ENCODE measurements at places on chromosomes 2 and 18.
A peak's percentile ranks its signal among the peaks of the same experiment; 100 is the strongest.

- DNase-seq: no peak
These were observed 230.4 kb upstream of the SPRED2 start for GRCh38 chr2:65662654-65663432.

GRCh38 chr2:181657379-181657778 lies 474 bp upstream of the CERKL start:
- DNase-seq: no peak

- no peak for DNase-seq
These were observed 13.2 kb upstream of the SERTAD2 start for GRCh38 chr2:64666810-64667438.

GRCh38 chr2:190670182-190670946 lies 21.5 kb downstream of the NAB1 start:
- no peak for DNase-seq

DNA sequence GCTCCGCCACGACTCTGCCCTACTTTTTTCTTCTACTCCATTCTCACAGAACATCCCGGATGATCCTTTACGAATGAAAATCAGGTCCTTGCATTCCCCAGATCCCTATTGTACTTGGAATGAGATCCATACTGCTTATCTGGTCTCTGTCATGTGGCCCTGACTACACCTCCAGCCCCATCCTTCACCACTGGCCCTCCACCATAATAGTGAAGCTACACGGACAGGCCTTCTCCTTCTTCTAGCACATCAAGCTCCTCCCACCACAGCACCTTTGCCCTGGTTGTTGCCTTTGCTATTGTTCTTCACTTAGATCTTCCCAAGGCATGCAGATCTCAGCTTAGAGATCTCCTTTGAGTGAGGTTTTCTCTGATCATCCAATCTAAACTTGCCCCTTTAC lies 20.1 kb upstream of the RMDN2 start:
- DNase-seq: no peak

DNA sequence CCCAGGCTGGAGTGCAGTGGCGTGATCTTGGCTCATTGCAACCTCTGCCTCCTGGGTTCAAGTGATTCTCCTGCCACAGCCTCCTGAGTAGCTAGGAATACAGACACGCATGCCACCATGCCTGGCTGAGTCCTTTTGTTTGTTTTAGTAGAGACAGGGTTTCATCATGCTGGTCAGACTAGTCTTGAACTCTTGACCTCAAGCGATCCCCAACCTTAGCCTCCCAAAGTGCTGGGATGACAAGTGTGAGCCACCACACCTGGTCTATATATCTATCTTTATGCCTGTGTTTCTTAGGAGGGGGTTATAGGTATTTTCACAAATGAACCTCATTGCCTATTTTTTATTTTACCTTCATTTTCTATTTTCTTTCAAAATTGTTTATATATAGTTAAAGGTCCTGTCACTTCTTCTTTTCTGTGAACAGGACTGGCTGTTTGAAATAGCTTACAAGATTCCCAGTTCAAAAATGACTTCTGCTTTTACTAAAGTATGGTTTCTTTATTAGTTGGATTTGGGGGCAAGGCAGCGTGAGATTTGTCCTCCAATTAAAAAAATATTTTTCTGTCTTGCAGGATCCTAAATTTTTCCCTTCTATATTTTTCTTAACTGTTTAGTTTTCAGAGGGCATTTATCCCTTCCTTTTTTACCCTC lies 16.4 kb upstream of the MARCHF7 start:
- DNase-seq: no peak

- no peak for DNase-seq
These were observed 32.8 kb downstream of the FAM124B start for GRCh38 chr2:224369028-224369632.

- DNase-seq: no peak
These were observed 194.2 kb upstream of the HDAC4 start for GRCh38 chr2:239594772-239595608.

- DNase-seq: no peak
These were observed 57.3 kb downstream of the ITGA6 start for GRCh38 chr2:172484706-172485105.

GRCh38 chr2:167692191-167692590 lies 555.2 kb downstream of the STK39 start:
- no peak for DNase-seq

- DNase-seq: no peak
These were observed 364.4 kb upstream of the ID2 start for GRCh38 chr2:8317418-8317817.

DNA sequence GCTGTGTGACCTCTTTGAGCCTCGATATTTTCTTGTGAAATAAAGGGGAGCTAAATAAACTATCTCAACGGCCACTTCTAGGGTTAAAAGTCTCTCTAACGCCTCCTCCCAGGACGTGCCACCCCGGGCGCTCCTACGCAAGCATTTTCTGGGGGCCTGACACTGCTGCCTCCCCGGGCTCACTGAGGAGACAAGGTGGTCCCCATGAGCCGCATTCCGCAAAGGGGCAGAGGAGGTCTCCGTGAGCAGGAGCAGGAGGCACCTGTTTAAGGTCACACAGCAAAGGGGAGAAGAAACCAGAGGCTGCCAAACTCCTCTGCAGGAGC lies 913 bp upstream of the WNT10A start:
- no peak for DNase-seq

DNA sequence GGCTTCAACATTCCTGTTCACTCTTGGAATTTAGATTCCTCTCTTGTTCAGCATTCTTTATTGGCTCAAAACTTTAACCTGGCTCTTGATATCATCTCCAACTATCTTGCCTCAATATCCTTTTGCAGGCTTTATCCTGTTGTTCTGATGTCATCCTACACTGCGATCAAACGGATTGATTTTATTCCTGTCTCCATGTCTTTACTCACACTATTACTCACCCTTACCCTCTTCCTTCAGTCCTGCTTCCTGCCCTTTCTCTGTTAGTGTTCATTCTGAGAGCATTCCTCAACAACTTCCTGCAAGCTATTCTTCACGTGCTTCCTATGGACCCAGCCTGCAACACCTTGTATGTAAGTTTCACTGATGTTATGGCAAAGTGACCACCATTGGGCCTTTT lies 264.7 kb downstream of the RNF152 start:
- no peak for DNase-seq

- DNase-seq: no peak
These were observed 94.5 kb upstream of the FN1 start for GRCh38 chr2:215530191-215530968.

DNA sequence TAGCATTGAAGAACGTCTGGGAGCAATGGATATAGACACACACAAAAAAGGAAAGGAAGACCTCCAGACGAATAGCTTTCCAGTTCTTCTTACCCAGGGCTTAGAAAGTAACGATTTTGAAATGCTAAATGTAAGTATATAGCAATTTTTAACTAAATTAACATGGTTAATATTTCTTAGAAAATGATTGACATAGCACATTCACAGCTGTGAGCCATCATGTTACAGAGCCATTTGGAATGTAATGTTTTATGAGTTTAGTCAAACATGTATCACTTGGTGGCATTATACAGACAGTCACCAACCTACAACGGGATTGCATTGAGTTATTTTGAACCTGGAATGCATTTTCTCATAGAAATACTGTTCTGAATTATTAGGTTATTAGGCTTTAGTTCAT lies 35.1 kb downstream of the WDR43 start:
- DNase-seq: no peak

- no peak for DNase-seq
These were observed 43.6 kb downstream of the MAP3K20 start for GRCh38 chr2:173119069-173119807.

DNA sequence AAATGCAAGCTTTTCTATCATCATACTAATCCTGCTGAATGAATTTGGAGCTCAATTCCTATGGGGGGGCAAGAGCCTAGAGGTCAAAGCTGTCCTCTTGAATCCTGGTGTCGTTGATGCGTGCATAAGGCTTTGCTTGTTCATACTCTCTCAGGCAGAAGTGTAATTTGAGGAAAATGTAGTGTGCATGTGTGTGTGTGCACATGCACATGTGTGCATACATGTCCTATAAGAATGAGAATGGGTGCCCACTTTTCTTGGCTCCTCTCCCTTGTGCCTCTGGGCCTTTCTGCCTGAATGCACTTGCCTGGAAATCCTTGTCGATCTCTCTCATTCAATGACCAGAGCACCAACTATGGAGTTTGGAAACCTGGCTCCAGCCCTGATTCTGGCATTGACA lies 28.5 kb upstream of the C18orf32 start:
- DNase-seq: no peak

DNA sequence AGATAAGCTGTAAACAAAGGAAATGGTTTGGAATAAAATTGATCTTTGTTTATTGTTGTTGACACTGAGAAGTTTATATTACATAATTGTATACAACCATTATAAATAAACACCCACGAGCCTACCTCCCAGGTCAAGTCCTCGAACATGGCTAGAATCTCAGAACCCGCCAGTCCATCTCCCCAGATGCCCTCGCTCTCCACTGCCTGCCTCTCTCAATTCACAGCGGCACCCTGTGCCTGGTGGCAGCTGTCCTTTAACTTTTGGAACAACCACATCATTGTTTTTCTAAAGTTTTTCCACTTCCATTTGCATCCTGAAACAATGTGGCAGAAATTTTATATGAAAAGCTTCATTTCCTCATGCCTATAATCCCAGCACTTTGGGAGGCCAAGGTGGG lies 52.2 kb upstream of the OTOS start:
- DNase-seq: no peak

GRCh38 chr2:3585261-3586109 lies 9.4 kb upstream of the COLEC11 start:
- DNase-seq: no peak

DNA sequence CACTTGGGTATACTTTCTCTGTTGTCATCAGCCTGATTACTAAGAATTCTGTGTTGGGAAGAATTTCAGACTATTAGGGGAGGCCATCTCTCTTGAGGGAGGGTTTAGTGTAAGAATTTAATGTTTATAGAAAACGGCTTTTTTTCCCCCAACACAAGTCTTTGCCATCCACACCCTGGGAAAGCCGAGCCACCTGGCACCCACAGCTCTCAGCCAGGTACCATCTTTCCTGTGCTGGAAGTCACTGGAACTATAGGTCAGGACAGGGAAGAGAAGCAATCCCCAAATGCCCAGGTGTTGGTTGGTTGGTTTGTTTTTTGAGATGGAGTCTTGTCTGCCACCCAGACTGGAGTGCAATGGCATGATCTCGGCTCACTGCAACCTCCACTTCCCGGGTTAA lies 155.1 kb downstream of the SMAD7 start:
- no peak for DNase-seq

DNA sequence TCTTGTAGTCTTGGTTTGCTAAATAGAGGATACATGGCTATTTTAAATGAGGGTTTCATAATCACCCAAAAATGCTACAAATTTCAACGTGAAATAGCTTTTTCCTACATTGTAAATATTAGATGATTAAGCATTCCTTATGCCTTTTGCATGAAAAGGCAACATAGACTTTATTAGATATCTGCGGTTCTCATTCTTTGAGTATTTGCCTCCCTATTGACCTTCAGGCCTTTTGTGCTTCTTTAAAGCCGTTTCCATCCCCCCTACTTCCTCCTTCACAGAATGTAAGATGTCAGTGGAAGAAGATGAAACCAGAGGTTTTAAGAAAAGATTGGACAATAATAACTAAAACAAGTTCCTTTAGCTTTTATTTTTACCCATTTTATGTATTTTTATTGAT lies 144.1 kb downstream of the UBE2E3 start:
- no peak for DNase-seq

GRCh38 chr2:58540681-58541080 lies 299.6 kb upstream of the FANCL start:
- no peak for DNase-seq

GRCh38 chr18:77181950-77182707 lies 49.5 kb upstream of the MBP start:
- no peak for DNase-seq

GRCh38 chr18:33717339-33717738 lies 139.3 kb downstream of the ASXL3 start:
- no peak for DNase-seq

GRCh38 chr2:69216535-69217332 lies 170.3 kb downstream of the GFPT1 start:
- peak; percentile 3 for DNase-seq

- no peak for DNase-seq
These were observed 1097.7 kb upstream of the CELF4 start for GRCh38 chr18:38663270-38663669.

DNA sequence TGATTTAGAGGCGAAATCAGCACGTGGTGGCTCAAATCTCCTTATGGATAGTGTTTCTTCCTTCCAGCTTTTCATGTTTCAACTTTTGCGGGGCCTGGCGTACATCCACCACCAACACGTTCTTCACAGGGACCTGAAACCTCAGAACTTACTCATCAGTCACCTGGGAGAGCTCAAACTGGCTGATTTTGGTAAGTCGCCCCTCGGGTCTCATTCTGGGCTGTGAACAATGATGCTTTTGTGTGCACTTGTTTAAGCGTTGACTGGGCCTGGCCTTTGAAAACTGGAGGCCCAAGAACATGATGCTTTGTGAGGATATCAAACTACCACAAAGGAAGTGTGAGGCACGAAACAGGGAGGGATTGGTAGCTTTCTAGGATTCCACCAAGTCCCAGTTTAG lies 27.4 kb downstream of the CDK15 start:
- no peak for DNase-seq

DNA sequence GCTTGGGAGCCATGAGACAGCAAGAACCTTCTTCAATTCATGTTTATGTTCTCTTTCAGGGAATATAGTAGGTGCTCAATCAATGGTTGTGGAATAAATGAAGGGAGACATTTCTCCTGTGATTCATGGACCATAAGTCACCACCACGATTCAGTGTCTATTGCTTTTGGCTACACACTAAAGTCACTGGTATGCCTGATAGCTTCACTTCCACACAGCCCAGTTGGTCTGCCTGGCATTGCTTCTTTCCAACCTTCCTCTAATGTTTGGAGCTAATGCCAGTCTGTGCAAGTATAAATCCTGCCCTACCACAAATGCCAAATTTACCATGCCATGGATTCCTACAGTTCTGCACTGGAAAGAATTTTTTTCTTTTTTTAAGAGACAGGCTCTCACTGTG lies 1.3 kb upstream of the CXCR1 start:
- DNase-seq: no peak

- DNase-seq: no peak
These were observed 61.0 kb downstream of the BIN1 start for GRCh38 chr2:127045792-127046501.

- DNase-seq: no peak
These were observed 52.0 kb downstream of the HAUS1 start for GRCh38 chr18:46156124-46156745.

- no peak for DNase-seq
These were observed 123.3 kb downstream of the PXDN start for GRCh38 chr2:1621041-1621440.

GRCh38 chr2:219018286-219018685 lies 23.0 kb downstream of the CFAP65 start:
- DNase-seq: no peak

GRCh38 chr2:54757500-54757899 lies 34.0 kb downstream of the EML6 start:
- DNase-seq: no peak

GRCh38 chr2:885230-886071 lies 65.2 kb upstream of the SNTG2 start:
- no peak for DNase-seq

Measured in neural crest cell (in vitro differentiated cells).